ENCODE measurements at places on chromosomes 11 and 22.

- no peak for DNase-seq
Observed at GRCh38 chr22:36982136-36982535, 37.1 kb downstream of the TST start.

- DNase-seq = no peak
Observed at GRCh38 chr11:114258696-114259095, 37.5 kb upstream of the NNMT start.

DNA sequence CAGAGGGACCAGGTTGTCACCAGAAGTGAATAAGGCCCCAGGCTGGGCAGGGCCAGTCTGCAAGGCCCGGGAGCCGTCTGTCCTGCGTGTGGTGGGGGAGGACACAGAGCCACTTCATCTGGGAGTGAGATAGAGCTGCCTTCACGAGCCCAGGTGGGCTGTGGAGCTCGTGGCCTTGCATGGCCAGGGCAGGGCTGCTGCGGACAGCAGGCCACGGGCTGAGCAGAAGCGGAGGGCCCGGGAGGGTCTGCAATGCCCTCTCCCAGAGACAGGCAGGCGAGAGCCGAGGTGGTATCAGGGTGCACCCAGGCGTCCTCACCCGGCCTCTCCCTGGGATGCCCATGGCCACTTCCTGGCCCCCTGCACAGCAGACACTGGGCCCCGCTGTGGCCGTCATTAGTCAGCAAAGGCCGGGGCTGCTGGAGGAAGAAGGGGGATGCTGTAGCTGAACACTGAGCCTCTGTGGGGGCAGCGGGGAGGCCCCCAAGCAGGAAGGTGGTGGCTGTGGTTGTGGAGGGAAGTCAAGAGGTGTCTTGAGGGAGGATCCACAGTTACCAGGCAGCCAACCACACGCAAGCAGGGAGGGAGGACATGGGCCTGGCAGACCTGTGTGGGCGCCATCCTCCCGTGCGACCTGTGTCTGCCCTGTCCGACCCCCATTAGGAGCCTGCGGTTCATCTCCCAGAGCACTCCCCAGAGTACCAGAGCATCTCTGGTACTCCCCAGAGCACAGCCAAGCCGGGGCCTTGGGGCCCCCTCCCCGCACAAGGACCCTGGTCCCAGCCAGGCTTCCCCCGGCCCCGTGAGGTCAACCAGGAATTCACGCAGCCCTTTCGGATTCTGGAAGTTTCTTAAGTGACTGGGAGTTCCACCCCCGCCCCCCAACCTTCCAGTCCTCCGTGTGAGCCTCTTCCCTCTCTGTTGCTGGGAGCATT, 1109.5 kb downstream of the BRD1 start:
- DNase-seq = no peak

DNA sequence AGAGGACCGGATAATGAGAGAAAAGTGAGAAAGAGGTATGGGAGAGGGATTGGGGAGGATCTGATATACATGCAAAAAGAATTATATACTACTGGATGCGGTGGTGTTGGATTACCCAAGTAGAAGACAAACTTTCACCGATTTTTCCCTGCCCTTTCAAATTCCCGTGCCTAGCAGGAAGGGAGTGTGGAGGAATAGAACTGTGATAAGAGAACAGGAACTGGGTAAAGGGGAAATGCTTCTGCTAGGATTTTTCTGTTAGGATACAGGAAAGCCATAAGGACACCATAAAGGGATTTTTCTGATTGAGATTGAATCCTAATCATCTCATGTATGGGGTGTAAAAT, 480 bp upstream of the MTMR2 start:
- no peak for DNase-seq

DNA sequence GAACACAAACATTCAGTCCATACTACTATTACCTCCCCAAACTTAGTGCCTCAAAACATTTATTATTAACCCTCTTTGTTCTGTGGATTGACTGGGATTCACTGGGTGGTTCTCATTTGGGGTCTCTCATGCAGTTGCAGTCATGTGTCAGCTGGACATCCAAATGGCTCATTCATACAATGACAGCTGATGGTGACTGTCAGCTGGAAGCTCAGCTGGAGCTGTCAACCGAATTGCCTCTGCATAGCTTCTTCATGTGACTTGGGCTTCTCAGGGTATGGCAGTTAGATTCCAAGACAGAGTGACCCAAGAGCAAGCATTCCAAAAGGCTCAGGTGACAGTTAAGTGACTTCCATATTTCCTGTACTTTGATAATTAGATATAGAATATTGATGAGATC, 85.2 kb downstream of the CCDC34 start:
- no peak for DNase-seq

DNA sequence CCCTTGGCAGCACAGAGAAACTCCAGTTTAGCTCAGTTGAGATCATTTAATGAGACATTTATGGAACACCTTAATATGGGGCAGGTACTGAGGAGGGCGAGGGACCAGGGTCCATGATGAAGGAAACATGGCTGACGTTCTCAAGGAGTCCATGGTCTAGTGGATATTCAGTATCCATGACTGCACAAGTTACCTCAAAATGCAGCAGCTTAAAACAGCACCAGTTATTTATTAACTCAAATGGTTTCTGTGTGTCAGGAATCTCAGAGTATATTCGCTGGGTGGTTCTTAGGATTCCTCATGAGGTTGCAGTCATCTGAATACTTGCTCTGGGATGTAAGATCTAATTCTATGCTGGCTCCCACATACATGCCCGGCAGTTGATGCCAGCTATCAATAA, 346.8 kb downstream of the LARGE1 start:
- no peak for DNase-seq

DNA sequence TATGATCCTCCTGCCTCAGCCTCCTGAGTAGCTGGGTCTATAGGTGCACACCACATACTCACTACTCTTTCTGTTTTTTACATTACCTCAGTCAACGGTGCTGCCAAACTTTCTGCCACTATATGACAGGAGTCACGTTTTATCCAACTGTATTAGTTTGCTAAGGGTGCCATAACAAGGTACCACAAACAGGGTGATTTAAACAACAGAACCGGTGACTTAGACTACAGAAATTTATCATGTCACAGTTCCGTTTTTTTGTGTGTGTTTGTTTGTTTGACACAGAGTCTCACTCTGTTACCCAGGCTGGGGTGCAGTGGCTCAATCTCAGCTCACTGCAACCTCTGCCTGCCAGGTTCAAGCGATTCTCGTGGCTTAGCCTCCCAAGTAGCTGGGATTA, 6.3 kb upstream of the SWAP70 start:
- no peak for DNase-seq

- DNase-seq = no peak
Observed at GRCh38 chr11:96055706-96056387, 131.9 kb upstream of the MTMR2 start.

DNA sequence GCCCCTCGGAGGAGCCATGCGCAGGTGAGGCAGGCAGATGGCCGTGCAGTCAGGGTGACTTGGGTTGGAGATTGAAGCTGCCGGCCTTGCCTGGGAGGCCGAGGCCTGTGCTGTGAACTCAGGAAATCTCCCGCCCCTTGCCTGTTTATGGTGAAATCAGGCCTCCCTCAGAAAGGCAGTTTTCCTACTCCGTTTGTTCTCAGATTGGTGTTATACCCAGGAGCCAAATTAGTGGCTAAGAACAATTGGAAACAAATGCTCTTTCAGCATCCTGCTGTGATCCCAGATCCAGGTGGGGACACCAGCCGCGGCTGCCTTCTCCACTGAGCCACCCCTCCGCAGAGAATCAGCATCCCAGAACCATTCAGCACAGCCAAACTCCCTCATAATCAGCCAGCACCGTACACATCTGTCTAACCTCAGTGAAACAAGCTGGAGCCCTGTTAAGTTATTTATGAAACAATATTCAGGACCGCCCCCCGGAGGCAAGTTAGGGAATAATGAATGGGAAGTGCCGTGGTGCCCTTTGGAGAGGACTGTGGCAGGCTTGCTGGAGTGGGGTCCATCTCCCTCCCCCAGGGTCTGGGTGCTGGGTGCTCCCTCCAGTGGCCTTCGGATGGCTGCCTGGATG, 60.0 kb downstream of the PKNOX2 start:
- DNase-seq = no peak

DNA sequence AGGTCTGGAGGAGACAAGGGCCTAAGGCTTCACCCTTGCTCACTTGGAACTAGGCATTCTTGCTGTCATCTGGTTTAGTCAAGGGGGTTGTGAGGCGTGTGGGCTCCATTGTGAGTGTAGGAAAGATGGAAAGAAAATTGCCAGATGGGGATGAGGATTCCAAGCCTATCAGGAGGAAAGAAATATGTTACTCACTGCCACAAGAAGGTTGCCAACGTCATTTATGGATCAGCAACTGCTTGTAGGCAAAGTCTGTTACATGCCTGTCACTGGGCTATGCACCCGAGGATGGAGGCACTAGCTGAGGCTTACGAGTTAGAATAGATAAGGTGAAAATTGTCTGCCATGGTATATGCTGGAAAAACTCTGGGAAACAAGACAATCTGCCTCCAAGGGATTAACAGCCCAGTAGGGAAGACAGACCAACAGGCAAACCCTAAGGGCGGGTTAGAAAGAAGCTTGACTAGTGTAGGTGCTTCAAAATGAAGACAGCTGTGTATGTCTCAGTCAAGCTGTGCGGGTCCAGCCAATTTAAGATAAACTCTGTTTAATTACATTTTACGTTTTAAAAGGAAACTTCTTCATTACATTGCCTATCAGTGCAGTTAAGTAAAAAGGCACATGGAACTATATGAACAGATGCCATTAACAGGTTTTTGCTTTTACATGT, 47.4 kb downstream of the SNX19 start:
- no peak for DNase-seq

GRCh38 chr11:68127714-68128681, 6.8 kb upstream of the CHKA start:
- DNase-seq = no peak

DNA sequence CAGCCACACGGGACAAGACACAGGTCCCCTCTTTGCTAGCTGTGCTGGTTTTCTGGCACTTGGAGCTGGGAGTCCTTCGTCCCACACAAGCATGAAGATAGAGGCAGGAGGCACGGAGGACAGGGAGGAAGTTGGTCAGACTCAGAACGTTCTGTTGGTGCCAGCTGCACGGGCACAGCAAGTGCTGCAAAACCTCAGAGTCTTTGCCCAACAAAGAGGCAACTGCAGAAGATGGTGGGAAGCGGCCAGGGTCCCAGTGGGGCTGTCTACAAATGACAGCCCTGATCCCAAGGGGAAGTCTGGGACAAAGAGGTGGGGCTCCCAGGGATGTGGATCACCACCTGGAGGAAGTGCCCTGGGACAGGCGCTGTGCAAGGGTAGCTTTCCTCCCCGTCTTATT, 9.4 kb upstream of the OSM start:
- no peak for DNase-seq

DNA sequence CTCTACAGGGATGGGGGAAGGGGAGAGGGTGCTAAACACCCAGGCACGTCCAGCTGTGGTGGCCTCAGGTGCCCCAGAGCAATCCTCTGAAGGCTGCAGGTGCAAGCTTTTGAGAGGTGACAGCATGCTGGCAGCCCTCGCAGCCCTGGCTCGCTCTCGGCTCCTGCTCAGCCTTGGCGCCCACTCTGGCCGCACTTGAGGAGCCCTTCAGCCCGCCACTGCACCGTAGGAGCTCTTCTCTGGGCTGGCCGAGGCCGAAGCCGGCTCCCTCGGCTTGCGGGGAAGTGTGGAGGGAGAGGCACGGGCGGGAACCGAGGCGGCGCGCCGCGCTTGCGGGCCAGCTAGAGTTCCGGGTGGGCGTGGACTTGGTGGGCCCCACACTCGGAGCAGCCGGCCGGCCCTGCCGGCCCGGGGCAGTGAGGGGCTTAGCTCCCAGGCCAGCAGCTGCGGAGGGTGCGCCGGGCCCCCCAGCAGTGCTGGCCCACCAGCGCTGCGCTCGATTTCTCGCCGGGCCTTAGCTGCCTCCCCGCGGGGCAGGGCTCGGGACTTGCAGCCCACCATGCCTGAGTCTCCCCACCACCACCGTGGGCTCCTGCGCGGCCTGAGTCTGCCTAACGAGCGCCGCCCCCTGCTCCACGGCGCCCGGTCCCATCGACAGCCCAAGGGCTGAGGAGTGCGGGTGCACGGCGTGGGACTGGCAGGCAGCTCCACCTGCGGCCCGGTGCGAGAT, 112.1 kb downstream of the TRIM29 start:
- DNase-seq = no peak

- peak; percentile 79 for DNase-seq
Observed at GRCh38 chr22:19629720-19630419, 84.4 kb upstream of the SEPTIN5 start.

DNA sequence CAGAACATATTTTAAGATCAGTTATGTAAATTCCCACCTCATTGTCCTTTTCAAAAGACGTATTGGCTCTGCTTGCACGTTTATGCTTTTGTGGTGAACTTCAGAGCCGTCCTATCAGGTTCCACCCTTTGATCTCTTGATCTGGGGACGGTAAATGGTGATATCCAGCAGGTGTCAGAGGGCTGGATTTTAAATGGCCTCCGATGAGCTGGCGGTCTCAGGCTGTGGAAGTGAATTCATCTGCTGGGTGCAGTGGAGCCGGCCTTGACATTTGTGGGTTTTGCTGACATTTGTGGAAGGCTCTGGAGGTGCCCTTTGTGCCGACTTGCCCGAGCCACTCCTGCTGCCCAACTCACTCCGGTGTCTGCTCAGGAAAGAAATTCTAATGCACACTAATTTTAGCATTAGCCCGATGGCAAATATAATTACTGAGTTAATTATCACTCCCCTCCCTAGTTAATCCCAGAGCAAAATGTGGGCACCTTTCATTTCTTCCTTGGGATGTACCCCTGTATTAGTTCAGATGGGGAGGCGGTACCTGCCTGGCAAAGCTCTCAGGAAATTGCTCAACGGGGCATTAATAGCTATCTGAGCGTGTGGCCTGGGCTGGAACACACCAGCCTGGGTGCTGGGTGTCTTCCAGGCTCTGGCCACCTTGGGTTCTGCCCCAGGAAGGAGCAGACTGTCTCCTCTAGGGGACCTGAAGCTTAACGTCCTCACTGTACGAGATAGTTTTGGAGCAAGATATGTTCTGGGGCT, 9.1 kb downstream of the LRP5 start:
- DNase-seq = no peak

DNA sequence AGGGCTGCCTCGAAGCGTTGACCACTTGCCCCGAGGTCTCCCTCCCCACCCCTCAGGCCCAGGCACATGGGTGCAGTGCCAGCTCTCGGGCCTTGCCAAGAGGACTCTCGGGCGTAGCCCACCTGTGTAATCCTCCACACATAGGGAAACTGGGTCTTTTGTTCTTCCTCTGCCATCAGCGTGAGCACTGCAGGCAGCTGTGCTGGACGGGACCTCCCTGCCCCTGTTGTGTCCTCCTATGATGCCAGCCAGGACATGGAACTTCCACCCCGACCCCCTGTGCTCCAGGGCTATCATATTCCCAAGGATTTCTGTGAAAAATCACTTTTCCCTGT, 66.4 kb downstream of the PARVB start:
- no peak for DNase-seq

- no peak for DNase-seq
Observed at GRCh38 chr11:58745705-58746364, 14.1 kb upstream of the GLYAT start.

Measured in activated CD4-positive, CD25-positive, alpha-beta regulatory T cell (primary cell).